ENCODE measurements at places on chromosomes 13 and 19.

DNA sequence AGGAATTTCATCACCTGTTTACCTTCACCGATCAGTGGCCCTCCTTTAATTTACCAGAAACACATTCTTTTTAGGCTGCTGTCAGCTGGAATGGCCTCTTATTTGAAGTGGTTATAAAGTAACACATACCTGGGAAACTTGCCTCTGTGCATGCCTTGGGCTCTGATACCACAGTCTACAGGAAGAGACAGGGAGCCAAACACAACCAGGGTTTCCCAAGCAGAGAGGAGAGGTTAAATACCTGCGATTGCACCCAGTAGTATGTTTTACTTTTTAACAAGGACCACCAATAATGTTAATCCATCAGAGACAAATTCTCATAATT lies 444.0 kb upstream of the SGCG start:
- no peak for DNase-seq

DNA sequence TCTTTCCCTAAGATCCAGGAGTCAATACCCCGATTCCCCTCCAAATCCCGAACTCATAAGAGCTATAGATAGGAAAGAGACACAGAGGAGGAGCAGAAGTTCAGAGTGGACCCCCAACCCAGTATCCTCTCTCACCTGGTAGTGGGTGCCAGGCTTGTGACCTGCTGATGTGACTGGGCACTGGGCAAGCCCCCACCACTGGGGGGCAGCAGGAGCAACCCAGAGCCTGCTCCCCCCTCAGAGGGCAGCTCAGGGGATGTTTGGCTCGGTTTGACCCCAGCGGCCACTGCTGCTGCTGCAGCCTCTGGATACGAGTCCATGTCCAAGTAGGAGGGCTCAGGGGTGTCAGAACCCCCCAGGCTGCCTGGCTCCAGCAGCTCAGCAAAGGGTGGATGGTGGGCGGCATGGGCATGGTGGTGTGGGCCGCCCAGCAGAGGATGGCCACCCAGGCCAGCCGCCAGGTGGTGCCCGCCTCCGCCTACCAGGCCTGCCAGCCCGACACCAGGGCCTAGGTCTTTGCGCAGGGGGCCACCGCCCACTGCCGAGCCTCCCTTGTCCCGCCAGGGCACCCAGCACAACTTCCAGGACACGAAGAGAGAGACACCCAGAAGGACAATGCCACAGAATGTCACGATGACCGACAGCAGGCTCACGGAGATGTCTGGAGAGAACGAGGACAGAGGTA lies 7.4 kb downstream of the SYT3 start:
- DNase-seq = no peak

- no peak for DNase-seq
These were observed 744.1 kb downstream of the UQCRFS1 start for GRCh38 chr19:28468701-28469459.

DNA sequence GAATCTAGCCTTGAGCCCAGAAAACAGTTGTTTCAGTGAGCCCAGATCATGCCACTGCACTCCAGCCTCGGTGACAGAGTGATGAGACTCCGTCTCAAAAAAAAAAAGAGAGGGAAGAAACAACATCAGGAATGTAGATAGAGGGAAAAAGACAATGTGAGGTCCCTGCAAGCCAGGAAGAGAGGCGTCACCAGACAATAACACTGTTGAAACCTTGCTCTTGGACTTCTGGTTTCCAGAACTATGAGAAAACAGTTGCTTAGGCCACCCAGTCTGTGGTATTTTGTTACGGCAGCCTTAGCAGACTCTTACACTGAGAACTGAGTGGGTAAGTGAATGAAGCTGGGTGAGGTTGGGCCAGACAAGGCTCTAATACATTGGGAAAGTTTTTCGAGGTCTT lies 64.1 kb downstream of the TNFSF11 start:
- DNase-seq = no peak

- no peak for DNase-seq
These were observed 336.1 kb downstream of the SHISA2 start for GRCh38 chr13:25715760-25716159.

GRCh38 chr13:80168089-80168850 lies 172.7 kb downstream of the SPRY2 start:
- no peak for DNase-seq

DNA sequence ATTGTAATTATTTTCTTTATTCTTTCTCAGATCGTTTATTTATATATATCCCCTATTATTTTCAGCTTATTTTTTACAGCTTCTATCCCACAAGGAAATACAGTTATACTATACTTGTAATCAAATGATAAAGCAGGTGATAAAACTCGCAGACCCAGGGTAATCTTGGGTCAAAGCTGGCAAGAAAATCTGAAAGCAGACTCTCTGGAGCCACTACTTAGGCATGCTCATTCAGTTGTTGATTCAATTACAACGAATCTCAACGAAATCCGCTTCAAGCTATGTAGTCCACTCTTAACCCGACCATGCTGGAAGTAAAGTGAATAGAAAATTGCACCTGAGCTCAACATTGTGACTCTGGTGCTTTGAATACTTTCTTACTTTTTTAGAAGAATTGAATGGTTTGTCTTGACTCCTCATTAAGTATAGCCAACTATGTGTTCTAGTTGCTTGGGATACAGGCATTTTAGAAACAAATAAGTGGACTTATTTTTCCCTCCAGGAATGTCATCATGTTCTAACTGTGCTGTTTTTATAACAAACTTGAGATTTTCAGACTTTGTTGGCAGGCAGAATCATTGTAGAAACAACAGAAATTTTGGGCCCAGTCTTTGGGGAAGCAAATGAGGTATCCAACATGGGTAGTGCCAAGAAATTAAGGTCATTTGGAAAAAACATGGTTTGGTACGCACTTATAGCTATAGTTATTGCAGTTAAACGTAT lies 21.4 kb downstream of the ESD start:
- no peak for DNase-seq

DNA sequence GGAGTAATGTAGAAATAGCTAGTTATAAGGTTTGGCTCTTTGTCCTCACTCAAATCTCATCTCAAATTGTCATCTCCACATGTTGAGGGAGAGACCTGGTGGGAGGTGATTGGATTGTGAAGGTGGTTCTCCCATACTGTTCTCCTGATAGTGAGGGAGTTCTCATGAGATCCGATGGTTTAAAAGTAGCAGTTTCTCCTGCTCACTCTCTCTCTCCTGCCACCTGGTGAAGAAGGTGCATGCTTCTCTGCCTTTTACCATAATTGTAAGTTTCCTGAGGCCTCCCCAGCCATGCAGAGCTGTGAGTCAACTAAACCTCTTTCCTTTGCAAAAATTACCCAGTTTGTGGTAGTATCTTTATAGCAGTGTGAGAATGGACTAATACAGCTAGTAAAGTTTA lies 849.4 kb downstream of the DACH1 start:
- no peak for DNase-seq

DNA sequence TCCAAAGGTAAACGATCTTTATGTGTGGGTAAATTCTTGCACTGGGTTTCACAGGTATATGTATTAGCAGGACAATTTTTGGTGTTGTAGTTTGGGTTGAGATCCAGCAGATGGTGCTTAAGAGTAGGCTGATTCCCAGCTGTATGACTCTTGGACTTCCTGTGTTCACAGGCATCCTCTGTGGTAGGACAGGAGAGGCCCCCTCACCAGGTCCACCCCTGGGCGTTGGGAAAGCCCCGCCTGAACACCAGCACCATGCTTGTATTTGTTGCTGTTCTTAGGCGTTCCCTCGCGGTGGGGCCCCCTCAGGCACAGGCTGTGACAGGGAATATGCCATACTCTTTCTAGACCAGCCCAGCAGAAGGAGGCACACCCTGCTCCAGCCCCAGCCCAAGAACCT lies 49.5 kb upstream of the PCDH17 start:
- no peak for DNase-seq

DNA sequence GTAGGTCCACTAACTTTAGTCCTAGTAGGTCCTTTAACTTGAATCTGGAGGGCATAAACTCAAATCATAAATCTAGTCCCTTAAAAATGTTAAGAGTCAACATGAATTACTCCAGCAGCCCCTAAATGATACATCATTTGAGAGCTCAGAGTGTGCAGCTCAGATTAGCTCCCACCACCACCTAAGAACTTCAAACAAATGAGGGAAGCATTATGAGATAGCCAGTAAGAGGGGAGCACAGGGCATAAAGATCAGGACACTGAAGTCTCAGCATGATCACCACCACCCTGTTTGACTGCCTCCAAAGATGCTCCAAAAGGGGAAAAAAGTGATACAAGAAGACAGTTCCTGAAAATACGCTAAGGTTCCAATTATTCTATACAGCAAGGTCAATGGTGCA lies 5.7 kb downstream of the PROSER1 start:
- DNase-seq = no peak

- DNase-seq = no peak
These were observed 25.5 kb downstream of the TJP3 start for GRCh38 chr19:3733549-3734309.

DNA sequence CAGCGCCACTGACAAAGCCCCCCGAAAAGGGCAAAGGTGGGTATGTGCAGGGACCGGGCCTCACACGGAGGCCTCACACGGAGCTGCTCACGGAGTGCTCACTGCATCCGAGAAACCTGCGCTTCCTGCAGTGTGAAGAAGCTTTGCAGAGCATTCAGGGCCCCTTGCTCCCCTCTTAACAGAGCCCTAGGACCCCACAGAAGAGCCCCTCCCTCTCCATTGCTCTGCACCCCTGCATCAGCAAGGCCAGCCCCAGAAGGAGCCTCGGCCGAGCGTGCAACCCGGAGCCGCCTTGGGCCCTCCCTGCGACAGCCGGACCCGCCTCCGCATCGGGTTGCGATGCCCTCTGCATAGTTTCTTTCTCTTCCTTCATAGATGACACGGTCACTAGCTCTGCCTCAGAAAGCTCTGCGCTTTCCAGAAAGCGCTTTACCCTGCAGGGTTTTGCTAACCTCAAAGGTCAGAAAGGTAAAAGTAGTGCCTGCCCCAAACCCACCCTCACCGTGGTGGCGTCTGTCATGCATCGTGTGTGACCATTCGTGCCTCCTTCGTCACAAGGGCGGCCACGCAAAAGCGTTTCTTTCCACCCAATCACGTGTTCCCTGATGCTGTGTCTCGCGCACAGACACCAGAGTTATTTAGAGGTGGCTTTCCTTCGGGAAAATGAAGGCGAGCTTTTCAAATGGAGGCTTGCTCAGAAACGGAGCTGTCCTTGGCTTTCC lies 15.7 kb upstream of the F7 start:
- no peak for DNase-seq

DNA sequence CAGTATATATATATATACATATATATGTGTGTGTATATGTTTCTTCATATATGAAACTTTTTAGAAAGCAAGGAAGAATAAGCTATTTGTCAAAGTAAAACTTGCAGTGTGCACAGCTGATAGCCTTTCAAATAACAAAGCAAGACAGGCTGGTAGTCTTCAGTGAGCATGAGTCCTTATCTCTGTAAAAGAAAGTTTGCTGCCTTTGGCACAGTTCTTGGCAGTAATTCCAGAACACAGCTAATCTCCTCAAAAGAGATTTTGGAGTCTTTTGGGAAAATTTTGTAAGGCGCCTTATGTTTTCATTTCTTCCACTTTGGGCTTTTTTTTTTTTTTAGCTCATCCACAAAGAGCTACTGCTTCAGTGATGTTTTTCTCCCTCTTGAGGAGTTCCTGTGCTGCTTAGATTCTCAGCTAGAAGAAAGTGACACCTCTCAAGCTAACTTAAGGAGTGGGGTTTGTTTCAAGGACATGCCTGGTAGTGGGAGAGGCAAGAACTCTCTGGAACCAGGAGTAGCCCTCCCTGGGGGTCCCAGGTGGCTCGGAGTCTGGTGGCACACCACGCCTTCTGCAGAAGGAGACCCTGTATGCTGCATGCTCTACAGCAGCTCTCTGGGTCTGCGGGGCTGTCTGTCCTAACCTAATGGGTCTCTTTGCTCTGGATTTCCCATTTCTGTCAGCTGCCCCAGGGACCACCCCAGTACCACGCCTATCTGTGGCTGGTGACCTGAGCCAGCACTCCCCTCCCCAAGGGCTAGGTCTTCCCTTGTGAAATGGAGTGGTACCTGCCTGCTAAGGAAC lies 58.8 kb downstream of the TNFRSF19 start:
- no peak for DNase-seq

- no peak for DNase-seq
These were observed 1.5 kb downstream of the RGCC start for GRCh38 chr13:41458761-41459431.

DNA sequence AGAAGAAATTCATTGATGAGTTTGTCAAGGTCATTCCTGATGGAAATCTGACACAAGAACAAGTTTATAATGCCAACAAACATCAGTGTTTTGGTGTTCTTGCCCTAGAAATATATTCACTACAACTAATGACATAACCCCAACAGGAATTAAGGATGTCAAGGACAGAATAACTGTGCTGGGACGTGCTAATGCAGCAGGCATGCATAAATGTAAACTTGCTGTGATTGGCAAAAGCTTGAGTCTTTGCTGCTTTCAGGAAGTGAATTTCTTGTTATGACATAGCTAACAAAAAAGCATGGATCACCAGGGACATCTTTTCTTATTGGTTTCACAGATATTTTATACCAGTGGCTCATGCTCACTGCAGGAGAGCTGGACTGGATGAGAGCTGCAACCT lies 144.6 kb downstream of the KCTD12 start:
- DNase-seq = no peak

DNA sequence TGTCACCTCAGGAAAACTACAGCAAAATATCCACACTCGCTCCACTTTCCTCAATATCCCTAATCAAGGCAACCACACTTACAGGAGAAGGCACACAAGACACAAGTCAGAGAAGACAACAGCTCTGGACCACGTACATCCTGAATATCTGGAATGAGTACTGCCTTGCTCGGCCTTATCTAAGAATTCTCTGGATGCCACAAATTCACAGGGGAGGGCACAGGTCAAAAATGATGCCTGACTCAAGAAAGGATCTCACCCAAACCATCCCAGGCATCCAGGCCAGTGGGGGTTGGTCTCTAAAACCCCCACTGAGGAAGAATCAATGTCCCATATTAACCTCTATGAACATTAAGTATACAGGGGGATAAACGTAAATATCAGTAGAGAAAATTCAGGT lies 29.9 kb downstream of the ATP7B start:
- no peak for DNase-seq

DNA sequence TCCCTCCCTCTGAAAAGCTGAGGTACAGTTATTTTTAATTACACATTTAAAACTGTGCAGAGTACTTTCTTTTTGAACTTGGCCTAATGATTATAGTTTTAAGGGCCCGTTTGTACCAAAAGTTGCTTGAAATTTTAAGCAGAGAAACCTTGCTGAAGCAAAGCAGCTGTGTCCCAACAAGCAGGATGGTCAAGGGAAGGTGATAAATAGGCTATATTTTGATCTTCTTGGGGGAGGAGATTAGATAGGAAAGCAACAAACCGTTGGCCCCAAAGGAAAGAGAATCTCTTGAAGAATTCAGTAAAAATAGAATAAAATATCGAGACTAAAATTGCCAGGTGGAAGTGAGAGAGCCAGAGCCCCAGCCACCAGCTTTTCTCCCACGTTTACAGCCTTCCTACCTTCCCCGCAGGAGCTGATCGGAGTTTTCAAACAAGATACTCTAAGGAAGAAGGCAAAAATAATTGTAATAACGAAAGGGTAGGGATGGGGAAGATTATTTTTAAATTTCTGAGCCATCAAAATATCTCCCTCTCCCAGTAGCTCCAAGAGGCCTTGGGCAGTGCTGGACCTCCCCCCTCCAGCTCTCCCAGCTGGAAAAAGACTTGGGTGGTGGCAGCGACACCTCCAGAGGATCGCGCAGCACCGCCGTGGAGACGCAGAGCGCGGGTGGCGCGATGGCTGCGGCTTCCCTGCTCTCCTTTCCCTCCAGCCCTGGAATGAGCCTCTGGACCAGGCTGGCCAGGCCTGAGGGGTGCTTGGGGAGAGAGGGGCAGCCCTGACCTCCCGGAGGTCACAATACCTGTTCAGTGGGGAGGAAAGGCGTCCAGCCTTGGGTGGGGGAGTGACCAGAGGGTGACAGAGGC lies 5.8 kb downstream of the ZIC2 start:
- DNase-seq = no peak
